Adrenal gland (tissue), 19 donors: ENCODE measurements at places on chromosomes 6 and 20. TPM values are rescaled to one million over a fixed set of nuclear protein-coding genes. Genes with fewer than 3 reads are reported as not detected.

DNA sequence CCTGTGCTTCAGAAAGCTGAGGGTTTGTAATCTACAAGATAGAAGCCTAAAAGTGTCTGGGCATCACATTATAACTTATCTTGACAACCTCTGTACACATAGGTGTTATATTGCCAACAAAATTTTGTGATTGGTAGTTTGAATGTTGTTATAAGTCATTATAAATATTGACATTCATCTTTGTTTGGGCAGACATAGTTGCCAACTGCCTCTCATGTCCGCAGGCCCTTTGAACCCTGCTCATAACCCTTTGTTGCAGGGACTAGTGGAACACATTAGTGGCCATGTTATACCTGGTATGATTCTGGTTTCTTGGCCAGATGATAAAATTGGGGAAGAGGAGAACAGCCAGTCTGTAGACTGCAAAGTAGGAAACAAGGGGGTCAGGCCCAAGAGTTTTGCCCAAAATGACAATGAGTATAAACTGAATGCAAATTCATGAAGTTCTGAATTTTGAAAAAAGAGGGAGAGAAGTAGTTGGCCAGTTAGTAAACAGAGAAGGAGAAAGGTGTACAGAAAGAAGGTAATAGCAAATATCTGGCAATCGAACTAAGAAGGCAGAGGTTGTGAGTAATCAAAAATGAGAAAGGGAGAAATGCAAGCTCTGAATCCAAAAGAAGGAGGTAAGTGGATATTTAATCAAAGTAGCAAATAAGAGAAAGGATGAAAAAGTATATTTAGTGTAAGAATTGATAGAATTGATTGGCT is 21.6 kb upstream of the LMBRD1 start:
- no peak for DNase-seq
- no peak overlapping the region for H3K27ac ChIP-seq
- no peaks in the 10 kb centered on the region for H3K27me3 ChIP-seq
- no peak overlapping the region for H3K4me3 ChIP-seq
- H3K36me3 ChIP-seq = no peaks in the 10 kb centered on the region

DNA sequence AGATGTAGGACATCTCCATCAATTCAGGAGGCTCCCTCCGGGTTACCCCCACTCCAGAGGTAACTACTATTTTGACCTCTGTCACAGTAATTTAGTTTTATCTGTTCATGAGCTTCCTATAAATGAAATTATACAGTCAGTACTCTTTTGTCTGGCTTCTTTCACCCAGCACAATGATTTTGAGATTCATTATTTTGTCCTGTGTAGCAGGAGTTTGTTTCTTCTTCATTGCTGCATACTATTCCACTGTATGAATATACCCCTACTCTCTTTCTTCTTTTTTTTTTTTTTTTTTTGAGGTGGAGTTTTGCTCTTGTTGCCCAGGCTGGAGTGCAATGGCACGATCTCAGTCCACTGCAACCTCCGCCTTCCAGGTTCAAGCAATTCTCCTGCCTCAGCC is 11.8 kb upstream of the AP5S1 start:
- no peak for DNase-seq
- peaks cover 13% of the 10 kb centered on the region for H3K36me3 ChIP-seq
- no peaks in the 10 kb centered on the region for H3K27me3 ChIP-seq

DNA sequence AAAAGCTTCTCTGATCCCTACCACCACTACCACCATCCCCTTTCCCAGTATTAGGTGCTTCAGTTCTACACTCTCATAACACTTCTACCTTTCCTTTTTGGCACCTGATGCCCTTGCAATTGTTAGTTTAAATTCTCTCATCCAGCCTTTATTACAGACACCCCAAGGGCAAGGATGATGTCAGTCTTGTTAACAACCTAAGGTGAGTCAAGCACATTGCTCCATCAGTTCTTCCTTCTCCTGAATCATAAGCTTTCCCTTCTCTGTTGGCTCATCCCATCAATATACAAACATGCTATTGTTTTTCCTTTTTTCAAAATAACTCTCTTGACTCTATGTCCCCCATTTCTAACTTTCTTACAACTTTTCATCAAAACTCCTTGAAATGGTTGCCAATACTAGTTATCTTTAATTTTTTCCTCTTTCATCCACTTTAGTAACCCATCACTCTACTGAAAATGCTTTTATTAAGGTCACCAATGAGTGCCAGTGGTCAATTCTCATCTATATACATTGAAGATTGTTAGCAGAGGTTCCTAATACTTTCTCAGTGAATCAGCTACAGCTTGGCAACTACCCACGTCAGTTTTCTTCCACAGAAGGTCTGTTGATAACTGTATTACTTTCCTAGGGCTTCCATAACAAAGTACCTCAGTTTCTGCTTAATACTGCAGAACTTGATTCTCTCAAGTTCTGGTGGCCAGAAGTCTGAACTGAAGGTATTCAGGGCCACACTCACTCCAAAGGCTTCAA is 97.1 kb upstream of the FLRT3 start:
- H3K27ac ChIP-seq = no peak overlapping the region
- H3K4me1 ChIP-seq = no peaks in the 10 kb centered on the region
- no peak for DNase-seq
- no peaks in the 10 kb centered on the region for H3K27me3 ChIP-seq

DNA sequence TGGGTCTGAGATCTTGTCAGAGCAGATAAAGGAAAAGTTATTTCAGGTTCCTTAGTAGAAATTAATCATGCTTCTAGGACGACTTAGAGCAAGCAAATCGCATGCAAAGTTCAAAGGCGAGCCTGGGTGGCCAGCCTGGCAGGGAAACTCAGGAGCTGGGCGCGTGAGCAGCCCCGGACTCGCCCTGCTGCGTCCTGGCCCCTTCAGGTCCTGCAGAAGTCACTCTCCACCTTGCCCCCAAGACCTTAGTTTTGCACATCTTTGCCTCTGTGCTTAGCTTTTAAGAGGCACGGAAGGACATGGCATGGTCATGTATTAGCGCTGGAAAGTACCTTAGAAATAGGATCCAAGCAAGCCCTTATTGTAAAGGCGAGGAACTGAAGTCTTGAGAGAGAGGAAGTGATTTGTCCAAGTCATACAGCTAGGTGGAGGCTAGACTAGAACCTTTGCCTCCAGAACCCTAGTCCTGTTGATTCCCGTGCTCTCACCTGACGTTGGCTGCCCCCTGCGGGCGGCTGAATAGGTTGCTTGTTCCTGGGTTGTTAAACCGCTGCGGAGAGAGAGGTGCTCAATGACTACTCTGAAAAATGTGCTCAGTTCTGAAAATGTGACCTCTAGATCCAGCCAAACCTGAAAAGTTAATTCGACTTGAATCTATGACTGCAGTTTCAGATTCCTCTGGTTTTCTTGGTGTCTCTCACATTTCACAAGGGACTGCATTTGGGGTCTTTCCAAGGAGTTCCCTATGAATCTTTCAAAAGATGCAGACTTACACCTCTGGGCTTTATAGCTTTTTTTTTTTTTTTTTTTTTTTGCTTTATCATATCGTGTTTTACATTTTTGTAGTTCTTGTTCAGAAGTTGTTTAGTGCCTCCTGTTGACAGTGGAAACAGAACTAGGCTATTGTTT is 2.7 kb downstream of the MYB start:
- peaks cover 28% of the 10 kb centered on the region for H3K4me1 ChIP-seq
- DNase-seq = peak; percentile 32
- peaks cover 5% of the 10 kb centered on the region for H3K27me3 ChIP-seq
- H3K27ac ChIP-seq = no peak overlapping the region
- H3K4me3 ChIP-seq = peak overlapping the region; percentile 75

GRCh38 chr6:32558426-32559057 is 28.5 kb upstream of the HLA-DRB5 start:
- H3K27me3 ChIP-seq = no peaks in the 10 kb centered on the region
- H3K4me1 ChIP-seq = no peaks in the 10 kb centered on the region
- H3K36me3 ChIP-seq = no peaks in the 10 kb centered on the region

Gene RHAG
- total RNA-seq = not detected

Gene PRKN
- total RNA-seq = 9.2 TPM
